ENCODE measurements at places on chromosomes 7 and 10. TPM values are rescaled to one million over a fixed set of nuclear protein-coding genes. Genes with fewer than 3 reads are reported as not detected.

LIPN gene
- total RNA-seq: 0.11 TPM

PGAM2 gene
- 3.1 TPM for total RNA-seq

LLCFC1 gene
- total RNA-seq: not detected

TMEM196 gene
- total RNA-seq: 1.1 TPM

SVIL gene
- 73.1 TPM for total RNA-seq

ASZ1 gene
- total RNA-seq: not detected

CTAGE6 gene
- not detected for total RNA-seq

SLC26A3 gene
- 0.50 TPM for total RNA-seq

PNLIPRP1 gene
- not detected for total RNA-seq

TMEM229A gene
- 2.8 TPM for total RNA-seq

CLEC5A gene
- 0.17 TPM for total RNA-seq

MINDY4 gene
- total RNA-seq: 9.0 TPM

TRIP6 gene
- total RNA-seq: 105 TPM

C10orf53 gene
- total RNA-seq: not detected

NPTX2 gene
- 73.4 TPM for total RNA-seq

TLX1 gene
- not detected for total RNA-seq

HELLS gene
- total RNA-seq: 3.3 TPM

TUBB8 gene
- not detected for total RNA-seq

RNF133 gene
- total RNA-seq: not detected

SPOCK2 gene
- total RNA-seq: 68.9 TPM

EMX2 gene
- total RNA-seq: 0.72 TPM

PALS2 gene
- total RNA-seq: 26.9 TPM

GJD4 gene
- not detected for total RNA-seq

WAPL gene
- 40.0 TPM for total RNA-seq

KIF11 gene
- 2.0 TPM for total RNA-seq

ZNF12 gene
- total RNA-seq: 24.7 TPM

PLAC9 gene
- total RNA-seq: 26.9 TPM

C7orf33 gene
- total RNA-seq: not detected

CC2D2B gene
- 2.7 TPM for total RNA-seq

STEAP1 gene
- 0.35 TPM for total RNA-seq

NXPH1 gene
- total RNA-seq: 40.6 TPM

FBXO24 gene
- not detected for total RNA-seq

Measured in adrenal gland (tissue), 19 donors.